ENCODE measurements at places on chromosomes 6 and 20. TPM values are rescaled to one million over a fixed set of nuclear protein-coding genes. Genes with fewer than 3 reads are reported as not detected.

DNA sequence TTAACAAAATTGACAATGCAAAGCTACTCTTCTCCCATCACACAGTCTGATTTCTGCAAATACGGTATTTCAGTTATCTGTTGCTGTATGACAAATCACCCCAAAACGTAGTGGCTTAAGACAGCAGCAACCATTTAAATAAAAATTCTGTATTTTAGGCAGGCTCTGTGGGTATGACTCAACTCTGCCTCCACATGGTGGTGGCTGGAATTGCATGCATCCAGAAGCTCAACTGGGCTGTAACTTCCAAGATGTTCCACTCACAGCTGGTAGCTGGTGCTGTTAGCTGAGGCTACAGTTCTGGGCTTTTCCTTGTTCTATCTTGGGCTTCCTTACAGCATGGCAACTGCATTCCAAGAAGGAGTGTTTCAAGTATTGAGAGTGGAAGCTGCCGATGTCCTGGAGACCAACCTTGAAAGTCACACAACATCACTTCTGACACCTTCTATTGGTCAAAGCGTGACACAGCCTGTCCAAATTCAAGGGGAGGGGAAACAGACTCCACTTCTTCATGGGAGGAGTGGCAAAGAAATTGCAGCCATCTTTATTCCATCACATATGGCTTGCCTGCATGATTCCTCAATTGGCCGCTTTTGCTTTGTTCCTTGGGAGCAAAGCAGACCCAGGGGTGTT is 39.7 kb upstream of the TULP1 start:
- DNase-seq = peak; percentile 51

- DNase-seq = no peak
Measured at GRCh38 chr6:111478064-111478476, 4.9 kb downstream of the REV3L start.

Gene THEMIS
- not detected for total RNA-seq

Gene HCRTR2
- total RNA-seq = not detected

Gene CNKSR3
- not detected for total RNA-seq

DNA sequence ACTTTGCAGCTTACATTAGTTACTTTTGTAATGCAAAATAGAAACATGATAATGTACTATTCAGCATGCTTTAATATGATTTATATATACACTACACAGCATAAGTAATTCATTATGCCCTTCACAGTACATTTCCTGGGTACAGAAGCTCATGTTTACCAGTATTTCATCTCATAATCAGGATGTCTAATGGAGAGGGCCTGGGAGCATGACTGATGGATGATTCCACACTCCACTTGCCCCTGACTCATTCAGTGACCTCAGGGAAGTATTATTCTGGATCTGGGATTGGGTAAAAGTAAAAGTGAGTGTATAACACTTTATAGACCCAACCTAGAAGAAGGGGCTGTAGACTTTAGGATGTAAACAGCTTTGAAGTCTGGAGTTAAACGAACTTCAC is 31.4 kb upstream of the BACH2 start:
- no peak for DNase-seq

Gene PRR18
- not detected for total RNA-seq

Gene NEURL2
- total RNA-seq = 4.1 TPM

DNA sequence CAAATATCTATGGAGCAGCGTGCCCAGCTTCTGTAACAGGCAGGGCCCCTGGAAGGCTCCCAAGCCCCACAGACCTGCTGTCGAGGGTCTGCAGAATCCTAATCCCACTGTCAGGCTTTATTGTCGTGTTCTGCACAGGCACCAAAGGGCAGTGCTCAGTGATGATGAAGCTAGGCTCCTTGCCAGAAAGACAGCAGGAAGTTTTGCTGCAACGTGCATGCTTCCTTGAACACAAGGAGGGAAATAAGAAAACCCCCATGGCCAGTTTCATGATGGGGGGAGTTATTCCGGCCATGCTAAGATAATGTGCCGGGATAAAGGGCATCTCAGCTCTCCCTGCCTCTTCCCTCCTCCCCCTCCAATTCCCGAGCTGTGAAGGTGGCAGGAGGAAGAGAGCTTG is 109.4 kb upstream of the KCNG1 start:
- no peak for DNase-seq

DNA sequence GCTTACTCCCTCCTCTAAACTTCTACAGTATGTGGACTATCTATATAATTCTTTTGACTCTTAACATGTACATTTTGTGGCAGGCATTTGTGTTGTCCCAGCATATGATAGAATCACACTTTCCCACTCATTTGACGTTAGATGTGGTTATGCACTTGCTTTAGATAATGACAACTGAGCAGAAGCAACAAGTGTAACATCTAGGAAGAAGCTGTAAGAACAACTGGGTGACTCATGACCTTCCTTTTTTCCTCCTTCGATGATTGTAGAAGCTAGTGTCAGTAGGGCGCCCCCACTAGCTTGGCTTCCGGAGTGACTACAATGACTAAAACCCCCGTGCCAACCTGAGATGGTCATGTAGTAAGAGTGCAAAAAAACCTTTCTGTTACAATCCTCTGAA is 74.6 kb upstream of the CEP85L start:
- no peak for DNase-seq

Gene MCHR2
- not detected for total RNA-seq

Gene IL17A
- not detected for total RNA-seq

DNA sequence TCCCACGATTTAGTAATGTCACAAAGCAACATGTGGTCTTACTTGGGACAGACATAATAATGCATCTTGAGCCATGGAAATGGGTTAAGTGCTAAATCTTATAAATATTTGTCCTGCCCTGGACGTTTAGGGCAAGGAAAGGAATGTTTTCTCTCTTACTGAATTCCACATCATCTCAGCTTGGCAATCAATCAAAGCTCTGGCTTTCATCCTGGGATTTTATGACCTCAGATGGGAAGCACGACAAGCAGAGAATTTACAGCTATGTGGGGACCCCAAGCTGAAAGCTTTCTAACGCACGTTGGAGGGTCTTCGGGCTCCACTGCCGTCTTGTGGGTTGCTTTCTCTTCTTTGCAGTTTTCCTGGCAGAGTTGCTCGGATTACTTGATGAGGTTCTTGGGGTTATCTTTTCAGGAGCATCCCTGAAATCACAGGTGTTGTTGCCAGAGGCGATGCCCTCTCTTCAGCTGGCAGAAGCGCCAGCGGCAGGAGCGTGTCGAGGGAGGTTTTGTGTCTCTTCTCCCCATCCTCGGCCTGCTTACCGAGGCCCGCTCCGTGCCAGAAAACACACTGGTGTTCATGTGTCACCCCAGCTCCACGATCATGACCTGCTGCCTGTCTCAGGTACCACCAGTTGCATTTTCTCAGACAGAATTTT is 73.4 kb upstream of the FRMD1 start:
- no peak for DNase-seq

Gene MYMX
- not detected for total RNA-seq

- no peak for DNase-seq
Measured at GRCh38 chr6:147161974-147162495, 42.2 kb upstream of the STXBP5 start.

Gene HLA-G
- 8.8 TPM for total RNA-seq

- no peak for DNase-seq
Measured at GRCh38 chr6:39841923-39842322, 49.7 kb downstream of the DAAM2 start.

GRCh38 chr6:160333841-160334240 is 14.3 kb upstream of the SLC22A3 start:
- no peak for DNase-seq

DNA sequence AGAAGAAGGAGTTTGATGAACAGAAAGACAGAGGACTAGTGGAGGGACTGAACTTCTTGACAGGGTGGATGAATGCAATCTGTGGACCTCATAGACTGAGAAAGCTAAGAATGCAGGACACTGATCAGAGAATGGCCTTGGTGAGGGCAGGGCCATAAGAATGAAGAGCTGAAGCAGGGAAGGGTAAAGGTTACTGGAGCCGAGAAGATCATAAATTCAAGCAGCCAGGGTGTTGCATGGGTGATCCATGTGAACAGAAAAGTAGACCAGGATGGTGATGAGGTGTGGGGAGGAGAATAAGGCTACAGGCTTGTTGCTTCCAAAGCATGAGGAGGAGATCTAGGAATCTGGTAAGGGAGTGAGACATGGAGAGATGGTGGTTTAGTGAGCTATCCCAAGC is 295.9 kb downstream of the ADGB start:
- no peak for DNase-seq

DNA sequence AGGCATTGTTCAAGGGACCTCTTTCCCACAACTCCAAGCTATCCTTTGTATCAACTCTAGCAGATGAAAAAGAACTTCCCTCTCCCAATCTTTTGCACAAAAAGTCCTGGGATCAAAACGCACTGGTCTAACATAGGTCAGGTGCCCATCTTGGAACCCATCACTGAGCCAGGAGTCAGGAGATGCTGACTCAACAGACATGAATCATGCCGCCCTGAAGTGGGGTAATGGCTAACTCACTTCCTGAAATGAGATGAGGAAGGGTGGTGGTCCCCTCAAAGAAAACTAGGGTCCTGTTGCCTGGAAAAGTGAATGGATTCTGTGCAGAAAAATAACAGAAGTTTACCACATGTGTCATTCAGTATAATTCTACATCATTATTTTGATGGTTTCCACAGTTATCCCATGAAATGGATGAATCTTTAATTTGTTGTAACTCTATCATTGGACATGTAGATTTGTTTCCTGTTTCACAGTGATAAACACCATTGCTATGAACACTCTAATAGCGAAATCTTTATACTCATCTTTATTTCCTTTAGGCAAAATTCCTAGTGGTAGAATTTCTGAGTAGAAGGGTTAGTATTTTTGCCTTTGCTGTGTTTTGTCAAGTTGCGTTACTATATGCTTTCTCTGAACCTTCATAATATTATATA is 151.3 kb downstream of the SLC16A10 start:
- no peak for DNase-seq

- peak; percentile 38 for DNase-seq
Measured at GRCh38 chr20:1803932-1804501, 91.2 kb upstream of the SIRPA start.

Gene COL12A1
- not detected for total RNA-seq

GRCh38 chr6:112087136-112087911 is at the start of the genes FAM229B and TUBE1:
Gene FAM229B, plus strand, starts transcription at chr6:112087591. Its CDS starts 11,693 bp downstream, at chr6:112099284.
Gene TUBE1, minus strand, starts transcription at chr6:112087482. Its CDS starts 48 bp downstream, at chr6:112087434.
- DNase-seq = peak; percentile 96

- peak; percentile 82 for DNase-seq
Measured at GRCh38 chr6:35583893-35584688, 71.4 kb upstream of the TULP1 start.

Gene ADA
- total RNA-seq = 34.3 TPM

- no peak for DNase-seq
Measured at GRCh38 chr6:105545228-105545920, 142.5 kb upstream of the PREP start.

Gene HSD17B8
- total RNA-seq = 10.8 TPM

DNA sequence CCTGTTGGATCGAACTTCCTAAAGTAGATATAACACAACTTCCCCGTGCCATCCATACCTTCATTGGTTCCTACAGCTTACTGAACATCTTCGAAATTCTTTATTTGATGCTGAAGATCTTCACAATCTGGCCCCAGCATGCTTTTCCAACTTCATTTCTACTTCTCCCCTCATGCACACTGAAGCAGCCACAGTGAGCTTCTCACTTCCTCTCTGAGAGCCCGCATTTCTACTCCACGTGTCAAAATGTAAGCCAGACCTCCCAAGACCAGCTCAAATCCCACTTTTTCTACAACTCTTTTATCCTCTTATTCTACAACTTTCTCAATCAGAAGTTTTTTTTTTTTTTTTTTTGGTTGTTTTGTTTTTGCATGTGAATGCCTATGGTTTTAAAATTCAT is 254.7 kb downstream of the GMPR start:
- no peak for DNase-seq

Gene PRKN
- 6.2 TPM for total RNA-seq

GRCh38 chr6:149140910-149141290 is 176.6 kb upstream of the TAB2 start:
- no peak for DNase-seq

DNA sequence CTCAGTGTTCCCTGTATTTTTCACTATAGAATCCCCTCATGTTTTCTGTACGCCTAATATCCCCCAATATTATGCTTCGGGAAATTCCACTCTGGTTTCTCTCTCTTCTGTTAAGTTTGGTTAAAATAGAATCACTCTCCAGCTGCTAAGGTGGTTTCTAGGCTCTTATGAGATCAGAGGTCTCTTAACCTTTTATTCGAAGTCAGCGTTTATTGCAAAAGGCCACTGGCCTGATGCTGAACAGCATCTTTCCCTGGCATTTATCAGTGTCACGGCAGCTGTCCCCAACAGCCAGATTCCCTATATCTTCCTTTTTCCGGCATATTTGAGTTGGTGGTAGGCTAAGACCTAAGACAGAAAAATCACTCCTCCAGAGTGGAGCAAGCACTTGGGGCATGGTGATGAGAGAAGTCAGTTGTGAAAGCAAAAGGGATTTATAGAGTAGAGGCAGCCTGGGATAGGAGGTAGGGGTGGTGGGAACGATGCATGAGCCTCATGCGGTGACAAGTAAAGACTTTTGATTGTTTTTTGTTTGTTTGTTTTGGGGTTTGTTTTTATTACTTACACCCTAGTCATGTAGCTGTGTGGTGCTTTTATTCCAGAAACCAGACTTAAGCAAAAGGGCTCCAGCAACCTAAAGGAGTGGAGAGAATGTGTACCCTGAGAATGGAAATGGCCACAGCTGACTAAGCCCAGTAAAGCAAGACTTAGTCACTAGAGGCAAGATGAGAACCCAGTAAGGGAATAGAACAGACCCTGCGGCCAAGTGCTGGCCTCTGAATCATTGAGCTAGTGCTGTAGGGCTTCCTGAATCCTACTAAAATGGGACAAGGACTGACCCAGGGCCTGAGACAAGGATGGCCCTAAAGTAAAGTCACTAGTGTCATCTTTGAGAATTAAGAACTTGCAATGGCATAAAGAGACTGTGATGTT is 233.0 kb upstream of the PRND start:
- DNase-seq = no peak

DNA sequence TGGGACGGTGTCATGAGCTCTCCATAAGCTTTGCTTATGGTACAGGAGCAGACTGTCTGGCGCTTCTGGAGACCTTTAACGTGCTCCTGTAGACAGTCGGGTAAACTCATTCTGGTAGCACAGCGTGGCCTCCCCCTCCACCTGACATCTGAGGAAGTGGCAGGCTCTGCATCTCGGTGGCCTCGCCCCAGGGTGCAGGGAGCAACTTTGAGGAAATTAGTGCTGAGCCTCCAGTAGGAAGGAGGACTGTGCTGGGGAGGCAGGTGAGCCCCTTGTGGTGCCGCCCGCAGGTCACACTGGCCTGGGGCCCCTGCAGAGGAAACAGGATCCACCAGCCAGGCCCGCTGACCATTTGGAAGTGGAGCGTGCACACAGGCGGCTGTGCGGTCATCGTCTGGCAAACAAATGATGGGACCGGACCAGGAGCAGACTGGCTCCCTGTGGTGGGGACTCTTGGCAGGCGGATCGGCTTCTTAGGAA is 57.9 kb downstream of the SYNJ2 start:
- no peak for DNase-seq

- DNase-seq = no peak
Measured at GRCh38 chr20:37986873-37987601, 46.2 kb downstream of the TTI1 start.

Gene MUCL3
- not detected for total RNA-seq
